Left colon (tissue), 2 donors: ENCODE measurements at places on chromosomes 6 and 20.

- peak; percentile 48 for DNase-seq
Measured at GRCh38 chr6:29792123-29793035, 35.2 kb upstream of the HLA-G start.

- DNase-seq = no peak
Measured at GRCh38 chr6:138689849-138690248, 83.7 kb upstream of the CCDC28A start.

GRCh38 chr6:113306552-113307145 lies 550.5 kb upstream of the MARCKS start:
- DNase-seq = peak; percentile 57

DNA sequence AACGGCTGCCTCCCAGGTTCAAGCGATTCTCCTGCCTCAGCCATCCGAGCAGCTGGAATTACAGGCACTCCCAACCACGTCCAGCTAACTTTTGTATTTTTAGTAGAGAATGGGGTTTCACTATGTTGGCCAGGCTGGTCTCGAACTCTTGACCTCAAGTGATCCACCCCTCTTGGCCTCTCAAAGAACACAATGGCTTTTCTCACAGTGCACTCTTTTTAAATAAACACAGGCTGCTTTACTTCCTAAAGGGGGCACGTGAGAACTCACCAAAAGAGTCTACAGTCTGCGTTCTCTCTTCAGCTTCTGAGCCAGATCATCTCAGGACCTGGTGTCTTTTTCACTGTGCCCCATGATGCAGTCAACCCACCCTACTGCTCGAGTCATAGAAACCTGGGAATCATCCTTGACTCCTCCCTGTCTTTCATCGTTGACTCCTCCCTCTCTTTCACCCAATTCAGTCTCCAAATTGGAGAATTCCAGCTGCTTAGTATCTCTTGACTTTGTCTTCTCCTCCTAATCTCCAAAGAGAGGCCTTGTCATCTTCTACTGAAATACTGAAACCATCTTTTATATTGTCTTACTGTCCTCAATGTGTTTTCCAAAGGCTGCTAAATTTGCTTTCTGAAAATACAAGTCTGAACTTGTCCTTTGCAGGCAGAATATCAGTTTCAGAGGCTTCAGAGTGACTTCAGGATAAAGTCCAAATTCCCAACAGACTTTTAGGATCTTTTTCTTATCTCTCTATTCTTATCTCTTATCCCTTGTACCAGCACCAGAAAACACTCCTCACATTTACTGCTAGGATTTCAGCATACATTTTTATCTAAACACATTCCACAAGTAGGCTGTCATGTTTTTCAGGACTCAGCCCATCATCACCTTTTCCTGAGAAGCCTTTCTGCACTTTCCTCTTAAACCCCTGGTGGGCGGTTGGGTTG lies 323.4 kb downstream of the SYNE1 start:
- no peak for DNase-seq

GRCh38 chr20:6081236-6081635 lies 27.4 kb upstream of the LRRN4 start:
- no peak for DNase-seq

- no peak for DNase-seq
Measured at GRCh38 chr6:81785377-81785776, 32.9 kb upstream of the TENT5A start.

DNA sequence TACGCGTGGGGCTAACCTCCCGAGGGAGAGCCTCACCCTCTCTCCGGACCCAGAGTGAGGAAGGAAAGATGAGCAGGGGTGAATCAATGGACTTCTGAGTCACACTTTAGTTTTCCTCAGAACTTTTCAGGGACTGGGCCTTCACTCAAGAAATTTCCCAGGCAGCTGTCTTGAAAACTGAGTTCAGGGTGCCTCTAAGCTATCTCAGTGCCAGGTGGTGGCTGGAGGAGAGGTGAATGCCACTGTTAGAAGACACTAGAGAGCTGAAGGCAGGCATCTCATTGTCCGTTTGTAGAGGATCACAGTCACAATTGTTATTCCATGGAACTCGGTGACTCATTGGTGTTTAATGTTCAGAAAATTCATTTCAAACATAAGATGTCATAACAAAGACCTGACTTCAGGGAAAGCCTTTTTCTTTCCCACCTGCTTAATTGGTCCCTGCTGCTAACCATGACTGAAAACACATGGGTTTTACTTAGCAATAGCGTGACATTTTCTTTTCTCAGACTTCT lies 5.3 kb upstream of the SERPINB6 start:
- DNase-seq = no peak

DNA sequence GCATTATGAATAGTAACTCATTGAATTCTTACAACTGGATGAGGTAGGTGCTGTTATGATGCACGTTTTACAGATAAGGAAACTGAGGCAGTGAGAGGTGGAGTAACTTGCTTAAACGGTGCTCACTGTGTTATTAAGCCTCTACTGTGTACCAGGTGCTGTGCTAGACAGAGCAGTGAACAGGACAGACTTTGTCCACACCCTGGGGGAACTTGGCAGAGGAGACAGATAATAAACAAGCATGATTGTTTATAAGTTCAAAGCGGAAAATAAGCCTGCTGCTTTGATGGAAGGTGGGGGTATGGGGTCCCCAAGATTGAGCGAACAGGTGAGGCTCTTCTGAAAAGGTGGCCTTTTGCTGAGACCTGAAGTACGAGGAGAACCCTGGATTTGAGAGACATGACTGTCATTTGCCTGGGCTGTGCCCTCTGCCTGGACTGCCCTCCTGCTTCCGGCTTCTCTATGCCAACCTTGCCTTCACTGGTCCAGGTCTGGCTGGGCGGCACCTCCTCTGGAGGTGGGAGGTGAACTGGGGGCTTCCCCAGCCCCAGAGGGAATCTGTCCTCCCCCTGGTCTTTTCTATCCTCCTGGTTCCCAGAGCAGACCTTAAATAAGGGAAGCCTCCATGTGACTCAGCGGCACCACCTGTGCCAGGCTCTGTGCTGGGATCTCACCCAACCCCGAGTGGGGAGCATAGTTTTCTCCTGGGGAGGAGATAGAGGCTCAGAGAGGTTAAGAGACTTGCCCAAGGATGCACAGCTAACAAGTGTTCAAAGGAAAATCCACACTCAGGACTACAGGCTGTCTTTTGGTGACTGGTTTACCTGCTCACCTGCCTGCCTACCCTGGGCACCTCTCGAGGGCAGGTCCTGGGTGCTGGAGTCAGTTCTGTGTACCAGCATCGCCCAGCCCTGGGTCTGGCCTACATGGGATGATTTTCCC lies 59.1 kb downstream of the CEBPB start:
- DNase-seq = no peak

DNA sequence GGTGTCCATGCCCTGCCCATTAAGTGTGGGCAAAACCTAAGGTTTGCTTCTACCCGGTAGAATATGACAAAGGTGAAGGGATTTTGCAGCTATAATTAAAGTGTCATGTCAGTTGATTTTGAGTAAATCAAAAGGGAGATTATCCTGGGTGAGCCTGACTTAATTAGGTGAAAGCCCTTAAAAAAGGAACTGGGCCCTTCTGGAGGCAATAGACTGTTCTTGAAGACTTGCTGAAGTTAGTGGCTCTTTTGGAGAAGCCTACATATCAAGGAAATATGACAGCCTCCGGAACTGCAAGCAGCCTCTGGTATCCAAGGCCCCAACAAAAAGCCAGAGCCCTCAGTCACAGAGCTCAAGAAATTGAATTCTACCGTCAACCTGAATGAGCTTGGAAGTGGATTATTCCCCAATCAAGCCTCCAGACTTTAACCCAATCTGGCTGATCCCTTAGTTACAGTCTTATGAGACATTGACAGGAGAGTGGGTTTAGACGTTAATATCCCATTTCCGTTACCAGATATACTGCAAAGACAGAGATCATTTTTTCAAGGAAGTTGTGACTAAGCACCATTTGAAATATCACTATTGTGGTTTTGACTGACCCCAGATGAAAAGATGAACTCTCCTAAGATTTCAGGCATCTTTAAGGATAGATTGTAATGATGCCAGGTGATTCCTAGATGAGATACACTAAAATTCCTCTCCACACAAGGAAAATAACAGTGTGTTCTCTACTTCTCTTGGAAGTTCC lies 303.4 kb downstream of the PLCB1 start:
- no peak for DNase-seq

GRCh38 chr20:58402827-58403226 lies 13.8 kb downstream of the VAPB start:
- no peak for DNase-seq

GRCh38 chr6:13397359-13398068 lies 69.2 kb upstream of the TBC1D7 start:
- peak; percentile 75 for DNase-seq

GRCh38 chr6:166627875-166628801 lies 1.1 kb upstream of the RPS6KA2 start:
- DNase-seq = peak; percentile 77

DNA sequence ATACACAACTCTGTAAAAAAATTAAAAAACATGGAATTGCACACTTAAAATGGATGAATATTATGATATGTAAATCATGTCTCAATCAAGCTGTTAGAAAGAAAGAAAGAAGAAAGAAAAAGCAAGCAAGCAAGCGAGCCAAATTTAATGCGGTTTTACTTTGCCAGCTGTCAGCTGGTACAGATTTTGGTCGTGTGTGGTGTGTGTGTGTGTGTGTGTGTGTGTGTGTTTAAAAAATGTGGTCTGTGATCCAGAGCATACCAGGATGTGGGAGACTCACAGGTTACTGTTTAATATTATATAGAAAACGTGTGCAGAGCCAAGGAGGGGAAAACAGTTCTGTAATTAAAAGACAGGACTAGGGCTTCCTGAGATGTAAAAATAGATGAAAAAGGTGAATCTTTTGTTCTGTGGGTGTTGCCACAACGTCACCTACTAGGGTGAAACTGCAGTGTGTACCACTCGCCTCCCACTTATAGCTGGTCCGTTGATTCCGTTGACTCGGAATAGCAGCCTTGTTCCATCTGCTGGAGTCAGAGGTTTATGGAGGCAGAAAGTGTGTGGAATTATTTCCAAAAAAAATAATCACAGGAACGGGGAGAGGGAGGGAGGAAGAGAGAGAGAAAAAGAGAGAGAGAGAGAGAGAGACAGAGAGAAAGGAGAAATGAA lies 197.7 kb downstream of the BCAS1 start:
- no peak for DNase-seq

DNA sequence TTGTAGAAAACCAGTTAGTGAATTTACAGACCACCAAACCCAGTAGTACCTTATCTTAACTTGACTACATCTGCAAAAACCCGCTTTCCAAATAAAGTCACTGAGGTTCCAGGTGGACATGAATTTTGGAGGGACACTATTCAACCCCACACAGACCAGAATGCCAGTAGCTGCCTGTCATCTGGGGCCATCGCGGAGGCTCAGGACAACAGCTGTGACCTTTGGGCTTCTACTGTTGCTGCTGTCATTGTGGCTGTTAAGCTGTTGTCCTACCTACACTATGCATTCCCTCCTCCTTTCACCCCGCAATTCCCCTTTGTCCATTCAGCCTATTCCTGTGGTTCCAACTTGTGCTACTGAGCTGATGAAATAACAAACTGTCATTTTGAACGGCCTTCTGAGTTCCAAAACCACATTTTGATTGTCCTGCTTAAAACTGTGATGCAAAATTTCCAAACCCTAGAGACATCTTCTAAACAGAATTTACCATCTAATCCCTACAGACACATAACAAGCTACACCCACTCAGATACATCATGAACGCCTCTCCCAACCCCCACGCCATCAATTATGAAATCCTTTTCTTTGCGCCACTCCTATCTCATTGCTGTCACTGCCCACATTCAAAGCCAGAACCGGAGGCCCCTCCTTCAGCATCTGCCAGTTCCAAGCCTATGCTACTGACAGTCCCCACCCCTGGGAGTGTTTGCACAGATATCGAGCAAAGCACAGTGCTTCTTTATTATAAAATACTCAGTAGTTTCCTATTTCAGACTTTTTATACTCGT lies 125.0 kb downstream of the C6orf118 start:
- DNase-seq = no peak

DNA sequence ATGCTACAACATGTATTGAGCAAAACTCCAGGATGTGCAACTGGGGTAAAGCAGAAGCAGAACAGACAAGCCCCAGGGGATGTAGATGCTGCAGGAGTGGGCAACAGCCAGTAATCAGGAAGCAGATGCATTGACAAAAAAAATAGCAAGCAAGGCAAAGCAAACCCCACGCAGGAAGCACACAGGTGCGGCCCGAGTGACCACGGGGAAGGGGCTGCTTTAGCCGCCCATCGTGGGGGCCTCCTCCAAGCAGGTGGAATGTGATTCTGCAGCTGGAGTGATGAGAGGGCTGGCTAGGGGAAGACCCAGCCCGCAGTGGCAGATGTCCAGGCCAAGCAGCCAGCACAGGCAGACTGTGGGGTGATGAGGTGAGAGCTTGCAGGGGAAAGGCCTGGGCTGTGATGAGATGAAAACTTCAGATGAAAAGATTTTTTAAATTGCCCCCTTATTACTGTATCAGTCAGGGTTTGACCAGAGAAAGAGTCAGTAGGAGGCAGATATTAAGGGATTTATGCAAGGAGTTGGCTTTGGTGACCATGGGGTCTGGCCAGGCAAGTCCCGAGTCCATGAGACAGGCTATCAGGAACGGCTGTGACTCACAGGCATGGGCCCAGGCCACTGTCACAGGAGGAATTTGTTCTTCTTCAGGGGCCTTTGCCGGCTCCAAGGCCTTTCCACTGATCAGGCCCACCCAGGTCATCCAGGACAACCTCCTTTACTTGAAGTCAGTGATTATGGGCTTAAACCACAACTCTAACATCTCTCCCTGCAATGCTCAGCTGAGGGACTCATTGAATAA lies 207.6 kb downstream of the ANKRD60 start:
- no peak for DNase-seq

DNA sequence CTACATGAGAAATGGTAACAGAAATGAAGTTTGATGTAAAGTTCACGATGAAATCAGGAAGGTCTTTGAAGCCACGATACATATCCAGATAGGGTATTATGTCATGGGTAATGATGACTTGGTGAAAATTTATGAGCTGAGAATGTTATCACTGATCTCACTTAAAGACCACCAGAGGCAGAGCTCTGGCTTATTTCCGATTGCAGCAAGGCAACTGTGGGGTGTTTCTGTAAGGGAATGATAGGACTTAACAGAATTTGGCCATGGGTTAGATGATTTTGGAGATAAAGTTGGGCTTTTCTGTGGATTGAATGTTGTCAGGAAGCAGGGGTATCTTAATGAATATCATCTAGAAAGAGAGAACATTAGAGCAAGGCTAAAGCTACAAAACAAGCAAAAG lies 508.4 kb downstream of the HDGFL1 start:
- DNase-seq = no peak
